ENCODE measurements at places on chromosomes 12 and 14.
A peak's percentile ranks its signal among the peaks of the same experiment; 100 is the strongest.

GRCh38 chr12:105280966-105281693 is 45.2 kb upstream of the APPL2 start:
- DNase-seq, result no peak

DNA sequence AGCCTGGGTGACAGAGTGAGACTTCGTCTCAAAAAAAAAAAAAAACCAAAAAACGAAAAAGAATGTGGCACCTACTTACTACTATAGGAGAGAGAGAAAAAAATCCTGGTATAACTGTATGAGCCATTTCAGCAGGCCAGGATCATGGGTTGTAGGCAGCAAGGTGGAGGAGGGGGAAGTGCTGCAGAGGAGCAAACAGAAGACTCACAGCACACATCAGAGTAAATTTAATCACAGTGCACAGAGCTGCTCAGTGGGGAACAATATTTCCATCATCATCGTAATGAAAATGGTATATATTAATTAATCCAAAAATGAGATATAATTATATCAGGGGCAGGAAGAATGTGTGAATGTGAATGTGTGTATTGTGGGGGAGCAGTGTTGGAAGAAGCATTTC is 175.8 kb downstream of the SLC2A13 start:
- DNase-seq, result no peak

DNA sequence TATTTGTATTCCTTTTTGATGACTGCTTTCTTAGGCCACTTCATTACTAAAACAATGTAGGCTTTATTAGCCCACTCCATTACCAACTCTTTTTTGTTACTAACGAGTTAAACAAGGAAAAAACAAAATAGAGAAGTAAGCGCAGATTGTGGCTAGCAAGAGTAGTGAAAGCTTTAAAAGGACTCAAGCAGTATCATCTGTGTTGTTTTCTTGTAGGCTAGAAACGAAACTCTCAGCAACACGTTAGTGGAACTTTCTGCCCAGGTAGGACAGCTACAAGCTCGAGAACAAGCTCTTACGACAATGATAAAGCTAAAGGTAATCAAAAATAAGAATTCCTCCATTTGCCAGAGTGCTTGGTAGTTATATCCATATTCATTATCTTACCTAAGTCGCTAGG is 11.1 kb downstream of the CCDC62 start:
- DNase-seq, result no peak

- peak; percentile 61 for DNase-seq
Measured at GRCh38 chr12:89072294-89073026, 279.8 kb downstream of the DUSP6 start.

GRCh38 chr12:58171914-58172313 is 230.5 kb downstream of the ATP23 start:
- DNase-seq, result no peak

Data from NCI-H2081 (cell line).